GM12892 (cell line): ENCODE measurements at places on chromosomes 16 and 17.

DNA sequence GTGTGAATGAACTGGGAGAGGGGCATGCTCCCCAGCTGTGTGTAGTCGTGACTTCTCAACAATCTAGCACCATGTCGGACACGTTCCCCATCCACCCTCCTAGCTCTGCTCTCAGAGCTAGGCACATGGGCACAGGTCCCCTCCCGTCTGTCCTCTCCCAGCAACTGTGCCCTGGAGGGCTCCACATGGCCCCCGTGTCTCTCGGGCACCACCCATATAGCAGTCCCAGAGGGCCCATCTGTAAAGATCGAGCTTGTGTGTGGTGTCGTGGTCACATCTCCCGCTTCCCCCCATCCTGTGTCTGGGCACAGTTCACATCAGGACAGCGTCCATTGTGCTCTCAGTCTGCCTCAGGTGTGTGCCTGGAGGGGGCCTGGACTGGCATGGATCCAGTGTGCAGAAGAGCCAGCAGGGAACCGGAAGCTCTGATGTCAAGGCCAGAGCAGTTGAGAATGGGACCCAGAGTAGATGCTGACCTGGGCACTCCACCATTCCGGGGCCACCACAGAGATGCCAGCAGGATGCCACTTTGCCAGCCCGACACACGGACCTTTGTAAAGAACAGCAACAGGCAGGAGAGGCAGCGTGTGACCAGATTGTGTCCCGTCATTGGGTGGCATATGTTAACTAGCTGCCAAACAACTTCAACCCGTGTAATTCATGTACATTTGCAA lies 55.7 kb downstream of the MARF1 start:
- DNase-seq: no peak

- no peak for DNase-seq
Observed at GRCh38 chr17:45703348-45703747, 80.8 kb upstream of the CRHR1 start.

DNA sequence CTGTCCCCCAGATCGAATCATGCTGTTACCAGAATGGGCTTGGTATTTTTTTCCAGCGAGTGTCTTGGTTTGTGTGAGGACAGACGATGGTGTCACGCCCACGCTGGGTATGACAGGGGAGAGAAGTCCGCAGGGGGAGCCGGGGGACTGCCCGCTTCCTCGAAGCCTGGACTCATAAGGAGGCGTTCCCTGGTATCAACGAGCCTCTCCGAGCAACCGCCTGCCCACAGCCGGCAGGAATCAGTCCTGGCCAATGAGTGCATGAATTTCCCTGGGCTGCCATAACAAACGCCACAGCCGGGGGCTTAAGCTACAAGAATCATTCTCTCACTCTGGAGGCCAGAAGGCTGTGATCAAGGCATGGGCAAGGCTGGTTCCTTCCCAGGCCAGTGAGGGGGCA lies 26.1 kb upstream of the JPH3 start:
- no peak for DNase-seq

GRCh38 chr17:51666971-51667705 lies 406.8 kb downstream of the UTP18 start:
- no peak for DNase-seq

DNA sequence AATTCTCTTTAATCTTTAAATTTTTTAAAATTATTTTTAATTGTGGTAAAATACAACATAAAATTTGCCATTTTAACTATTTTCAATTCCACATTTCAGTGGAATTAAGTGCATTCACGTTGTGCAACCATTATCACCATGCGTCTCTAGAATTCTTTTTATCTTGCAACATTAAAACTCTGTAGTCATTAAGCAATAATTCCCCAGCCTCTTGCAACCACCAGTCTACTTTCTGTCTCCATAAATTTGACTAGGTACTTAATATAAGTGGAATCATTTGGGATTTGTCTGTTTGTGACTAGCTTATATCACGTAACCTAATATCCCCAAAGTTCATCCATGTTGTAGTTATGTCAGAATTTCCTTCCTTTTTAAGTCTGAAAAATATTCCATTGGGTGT lies 79.1 kb downstream of the TAOK1 start:
- DNase-seq: no peak

GRCh38 chr17:3002538-3003295 lies 60.7 kb downstream of the OR1D5 start:
- peak; percentile 64 for DNase-seq

DNA sequence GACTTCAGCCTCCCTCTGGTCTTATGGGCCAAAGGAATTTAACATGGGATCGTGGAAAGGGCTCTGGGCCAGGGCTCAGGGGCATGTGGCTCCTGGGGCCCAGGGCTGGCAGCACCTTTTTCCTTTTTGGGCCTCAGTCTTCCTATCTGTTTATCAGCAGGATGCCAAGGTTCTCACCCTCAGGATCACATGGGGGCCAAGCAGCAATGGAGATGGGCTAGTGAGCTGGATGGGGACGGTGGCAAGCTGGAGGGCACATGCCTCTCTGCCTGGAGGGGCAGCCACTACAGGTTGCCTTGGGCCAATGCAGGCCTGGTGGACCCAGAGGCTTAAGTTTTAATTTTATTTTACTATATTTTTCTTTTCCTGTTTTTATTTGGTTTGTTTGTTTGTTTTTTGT lies 95.4 kb downstream of the CYLD start:
- DNase-seq: no peak

DNA sequence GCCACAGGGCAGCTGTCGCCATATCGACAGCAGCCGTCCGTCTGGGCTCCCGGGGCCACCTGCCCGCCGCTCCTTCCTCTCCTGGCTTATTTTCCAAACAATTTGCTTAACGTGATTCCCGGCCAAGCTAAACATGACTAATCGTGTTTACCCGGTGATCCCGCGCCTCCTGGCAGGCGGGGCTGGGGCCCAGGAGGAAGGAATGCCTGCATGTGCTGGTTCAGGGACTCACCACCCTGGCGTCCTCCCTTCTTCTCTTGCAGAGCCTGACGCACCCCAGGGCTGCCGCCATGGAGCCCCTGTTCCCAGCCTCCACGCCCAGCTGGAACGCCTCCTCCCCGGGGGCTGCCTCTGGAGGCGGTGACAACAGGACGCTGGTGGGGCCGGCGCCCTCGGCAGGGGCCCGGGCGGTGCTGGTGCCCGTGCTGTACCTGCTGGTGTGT lies 6.1 kb downstream of the SSTR5 start:
- no peak for DNase-seq
